ENCODE measurements at places on chromosomes 12 and 14.
A peak's percentile ranks its signal among the peaks of the same experiment; 100 is the strongest.

GRCh38 chr14:90552465-90553297 is 155.9 kb downstream of the CALM1 start:
- no peak for DNase-seq

- DNase-seq = no peak
Measured at GRCh38 chr14:61219256-61219655, 61.9 kb downstream of the TMEM30B start.

- no peak for DNase-seq
Measured at GRCh38 chr12:6382982-6383381, 980 bp upstream of the LTBR start.

GRCh38 chr12:96249196-96250118 is 55.3 kb downstream of the ELK3 start:
- no peak for DNase-seq

DNA sequence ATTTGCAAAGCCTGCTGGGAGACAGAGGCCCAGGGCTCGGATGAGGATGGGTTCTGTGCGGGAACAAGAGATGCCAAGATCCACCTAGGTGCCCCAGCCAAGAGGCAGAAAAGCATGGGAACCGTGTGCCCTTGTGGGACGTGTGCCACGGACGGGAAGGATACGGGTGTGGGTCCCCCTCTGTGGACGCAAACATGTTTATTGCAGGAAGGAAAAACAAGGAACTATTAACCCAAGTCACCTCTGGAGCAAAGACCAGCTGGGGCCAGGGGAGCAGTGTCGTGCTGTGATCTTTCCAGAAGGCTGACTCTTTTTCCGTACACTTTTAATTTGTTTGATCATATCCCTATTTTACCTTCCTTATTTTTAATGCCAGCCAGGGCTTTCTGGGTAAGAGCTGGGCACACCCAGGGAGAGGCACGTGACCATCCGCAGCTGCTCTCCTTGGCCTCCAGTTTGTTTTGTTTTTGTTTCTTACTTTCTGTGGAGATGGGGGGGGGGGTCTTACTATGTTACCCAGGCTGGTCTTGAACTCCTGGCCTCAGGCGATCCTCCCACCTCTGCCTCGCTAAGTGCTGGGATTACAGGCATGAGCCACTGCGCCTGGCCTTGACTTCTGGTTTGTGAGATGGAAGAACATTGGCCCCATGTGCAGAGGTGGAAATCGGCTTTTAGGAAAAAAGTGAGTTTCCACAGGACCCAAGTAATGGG is 20.7 kb downstream of the SCARB1 start:
- DNase-seq = no peak

DNA sequence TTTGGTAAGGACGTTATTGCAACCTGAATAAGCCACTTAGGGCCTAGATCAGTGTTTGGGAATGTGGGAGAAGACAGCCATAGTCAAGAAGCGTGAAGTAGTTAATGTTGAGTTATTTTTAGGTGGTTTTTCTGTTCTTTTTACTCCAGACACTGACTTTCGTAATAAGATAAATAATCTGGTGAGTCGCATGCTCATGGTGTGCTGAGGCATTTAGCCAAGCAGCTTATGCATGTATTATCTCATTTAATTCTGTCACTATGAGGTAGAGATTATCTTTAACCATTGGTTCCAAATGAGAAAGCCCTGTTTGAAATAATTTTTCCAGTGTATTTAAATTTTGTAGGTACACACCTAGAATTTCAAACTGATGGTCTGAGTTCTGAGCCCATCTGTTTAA is 67.3 kb downstream of the RCOR1 start:
- no peak for DNase-seq

DNA sequence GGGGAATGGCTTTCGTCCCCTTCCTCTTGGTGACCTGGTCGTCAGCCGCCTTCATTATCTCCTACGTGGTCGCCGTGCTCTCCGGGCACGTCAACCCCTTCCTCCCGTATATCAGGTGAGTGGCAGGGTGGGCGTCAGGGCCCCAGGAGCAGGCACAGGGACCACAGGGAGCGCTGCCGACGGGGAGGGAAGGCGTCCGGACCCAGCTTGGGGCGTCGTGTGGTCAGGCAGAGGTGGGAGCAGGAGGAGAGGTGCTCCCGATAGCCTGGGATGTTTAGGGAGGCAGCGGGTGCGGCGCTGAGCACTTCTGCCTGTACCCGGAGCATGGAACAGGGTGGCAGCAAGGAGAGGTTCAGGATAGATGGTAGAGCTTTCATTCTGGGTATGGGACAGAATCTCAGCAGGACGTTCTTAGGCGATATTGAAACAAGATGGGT is 444 bp downstream of the DRAM1 start:
- DNase-seq = no peak

DNA sequence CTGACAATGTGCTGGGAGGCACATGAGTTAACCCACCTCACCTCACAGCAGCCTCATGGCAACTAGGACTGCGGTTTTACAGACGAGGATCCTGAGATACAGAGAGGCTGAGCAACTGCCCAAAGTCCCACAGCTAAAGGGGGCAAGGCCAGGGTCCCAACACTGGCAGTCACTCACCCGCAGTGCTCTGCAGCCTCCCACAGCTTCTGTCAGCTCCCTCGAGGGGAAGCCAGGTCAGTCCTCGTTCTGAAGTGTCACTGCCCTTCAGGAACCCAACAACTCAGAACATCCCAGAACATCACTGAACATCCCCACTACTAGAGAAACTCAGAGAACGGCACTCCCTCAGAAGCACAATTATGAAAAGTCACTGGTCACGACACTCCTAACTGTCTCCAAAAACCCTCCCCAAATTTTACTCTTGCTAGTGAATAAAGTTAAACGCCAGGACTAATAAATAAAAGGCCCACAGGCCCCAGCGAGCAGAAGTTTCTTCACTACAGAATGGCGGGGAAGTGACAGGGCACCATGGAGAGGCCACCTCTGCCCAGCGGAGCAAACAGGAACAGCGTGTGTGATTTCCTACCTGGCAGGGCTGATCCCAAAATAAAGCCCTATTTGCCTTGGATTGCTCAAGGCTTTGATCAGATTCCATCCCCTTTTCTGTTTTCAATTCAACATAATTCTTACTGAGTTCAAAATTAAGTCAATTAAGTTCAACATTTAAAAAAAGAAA is 75.1 kb downstream of the TTC7B start:
- DNase-seq = no peak

- no peak for DNase-seq
Measured at GRCh38 chr12:130948751-130949150, 5.0 kb upstream of the ADGRD1 start.

DNA sequence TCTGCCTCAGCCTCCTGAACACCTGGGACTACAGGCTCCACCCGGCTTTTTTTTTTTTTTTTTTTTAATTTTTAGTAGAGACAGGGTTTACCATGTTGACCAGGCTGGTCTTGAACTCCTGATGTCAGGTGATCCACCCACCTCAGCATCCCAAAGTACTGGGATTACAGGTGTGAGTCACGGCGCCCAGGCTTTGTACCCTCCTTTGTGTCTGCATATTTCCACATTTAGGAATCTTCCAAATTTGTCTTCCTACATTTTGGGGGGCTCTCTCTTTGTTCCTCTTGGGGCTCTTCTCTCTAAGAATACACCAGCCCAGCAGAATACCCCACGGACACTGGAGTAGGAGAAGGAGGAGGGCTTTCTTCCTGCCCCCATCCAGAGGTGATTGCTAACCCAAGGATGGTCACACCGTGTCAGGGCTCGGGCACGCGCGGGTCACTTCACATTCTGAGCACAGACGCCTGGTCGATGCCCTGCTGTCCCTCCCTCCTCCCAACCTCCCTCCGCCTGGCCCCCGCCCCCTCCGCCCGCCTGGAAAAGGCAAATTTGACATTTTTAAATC is 2.1 kb upstream of the DNAJC22 start:
- no peak for DNase-seq

GRCh38 chr12:76274420-76275083 is 73.7 kb downstream of the BBS10 start:
- no peak for DNase-seq

DNA sequence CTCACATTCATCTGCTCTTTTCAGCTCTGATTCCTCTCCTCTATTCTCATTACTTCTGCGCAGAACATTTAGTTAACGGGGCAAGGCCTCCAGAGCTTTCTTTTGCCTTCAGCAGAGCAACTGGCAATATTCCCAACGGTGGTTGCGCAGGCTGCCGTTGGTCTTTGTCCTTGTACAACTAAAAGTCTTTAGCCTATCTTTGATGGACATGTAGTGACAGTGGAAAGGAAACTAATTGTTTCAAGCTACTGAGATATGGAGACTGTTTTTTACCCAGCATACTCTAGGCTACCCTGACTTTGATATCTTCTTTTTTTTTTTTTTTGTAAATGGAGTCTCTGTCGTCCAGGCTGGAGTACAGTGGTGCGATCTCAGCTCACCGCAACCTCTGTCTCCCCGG is 12.6 kb downstream of the R3HDM2 start:
- no peak for DNase-seq

DNA sequence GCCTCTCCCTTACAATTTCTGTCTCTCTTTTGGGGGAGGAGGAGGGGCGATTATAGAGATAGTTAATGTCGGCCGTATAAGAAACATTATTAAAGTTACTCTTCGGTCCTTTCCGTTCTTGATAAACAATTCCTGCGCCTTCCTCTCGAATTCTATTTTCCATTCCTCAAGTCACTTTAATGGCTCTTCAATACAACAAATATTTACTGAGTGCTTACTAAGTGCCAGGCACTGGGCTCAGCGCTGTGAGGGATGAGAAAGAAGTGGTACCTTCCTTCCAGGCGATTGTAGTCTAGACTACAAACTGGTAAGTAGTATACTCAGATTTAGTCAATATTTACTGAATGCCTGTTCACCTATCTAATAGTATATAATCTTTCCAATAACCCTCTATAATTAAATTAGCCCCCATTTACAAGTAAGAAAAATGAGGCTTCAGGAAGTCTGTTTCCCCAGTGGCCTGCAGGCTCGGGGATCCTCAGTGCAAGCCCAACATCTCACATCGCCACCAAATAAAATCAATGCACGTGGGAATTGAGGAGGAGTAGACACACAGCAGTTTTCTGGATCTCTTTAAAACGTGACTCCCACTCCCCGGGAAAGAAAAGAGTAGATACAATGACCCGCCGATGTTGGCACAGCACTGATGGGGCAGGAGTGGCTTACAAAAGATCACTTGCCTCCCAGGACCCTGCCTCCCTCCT is 589 bp upstream of the ZNF219 start:
- no peak for DNase-seq

- DNase-seq = no peak
Measured at GRCh38 chr14:92590176-92590575, 76.6 kb downstream of the RIN3 start.

GRCh38 chr12:45309836-45310626 is 94.1 kb downstream of the ANO6 start:
- no peak for DNase-seq

- DNase-seq = no peak
Measured at GRCh38 chr12:4243091-4243490, 30.5 kb upstream of the CCND2 start.

DNA sequence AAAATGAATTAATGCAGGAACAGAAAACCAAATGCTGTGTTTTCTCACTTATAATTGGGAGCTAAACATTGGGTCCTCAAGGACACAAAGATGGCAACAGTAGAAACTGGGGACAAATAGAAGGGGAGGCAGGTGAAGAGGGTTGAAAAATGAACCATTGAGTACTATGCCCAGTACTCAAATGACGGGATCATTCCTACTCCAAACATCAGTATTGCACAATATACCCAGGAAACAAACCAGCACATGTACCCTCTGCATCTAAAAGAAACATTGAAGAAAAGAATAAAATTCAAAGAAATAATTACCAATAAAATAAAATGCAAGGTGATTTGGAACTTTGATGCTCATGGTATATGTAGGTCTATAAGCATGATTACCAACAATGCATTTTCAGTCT is 110.8 kb downstream of the LMO3 start:
- no peak for DNase-seq

DNA sequence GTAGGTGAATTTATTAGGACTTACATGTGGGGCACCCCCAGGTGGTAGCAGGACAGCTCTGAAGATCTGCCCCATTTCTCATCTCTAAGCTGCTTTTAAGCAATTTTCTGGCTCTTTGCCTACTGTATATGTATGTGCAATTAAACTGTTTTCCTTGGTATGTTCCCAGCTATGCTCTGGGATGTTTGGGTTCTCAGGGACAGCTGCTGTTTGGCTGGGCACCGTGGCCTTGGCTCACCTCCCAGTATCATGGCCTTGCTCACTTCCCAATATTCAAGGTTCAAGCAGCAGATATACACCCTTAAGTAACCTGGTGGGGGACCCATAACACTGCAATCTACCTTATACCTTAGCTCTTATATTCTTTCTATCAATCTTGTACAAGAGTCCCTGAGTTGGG is 53.7 kb upstream of the KITLG start:
- no peak for DNase-seq

DNA sequence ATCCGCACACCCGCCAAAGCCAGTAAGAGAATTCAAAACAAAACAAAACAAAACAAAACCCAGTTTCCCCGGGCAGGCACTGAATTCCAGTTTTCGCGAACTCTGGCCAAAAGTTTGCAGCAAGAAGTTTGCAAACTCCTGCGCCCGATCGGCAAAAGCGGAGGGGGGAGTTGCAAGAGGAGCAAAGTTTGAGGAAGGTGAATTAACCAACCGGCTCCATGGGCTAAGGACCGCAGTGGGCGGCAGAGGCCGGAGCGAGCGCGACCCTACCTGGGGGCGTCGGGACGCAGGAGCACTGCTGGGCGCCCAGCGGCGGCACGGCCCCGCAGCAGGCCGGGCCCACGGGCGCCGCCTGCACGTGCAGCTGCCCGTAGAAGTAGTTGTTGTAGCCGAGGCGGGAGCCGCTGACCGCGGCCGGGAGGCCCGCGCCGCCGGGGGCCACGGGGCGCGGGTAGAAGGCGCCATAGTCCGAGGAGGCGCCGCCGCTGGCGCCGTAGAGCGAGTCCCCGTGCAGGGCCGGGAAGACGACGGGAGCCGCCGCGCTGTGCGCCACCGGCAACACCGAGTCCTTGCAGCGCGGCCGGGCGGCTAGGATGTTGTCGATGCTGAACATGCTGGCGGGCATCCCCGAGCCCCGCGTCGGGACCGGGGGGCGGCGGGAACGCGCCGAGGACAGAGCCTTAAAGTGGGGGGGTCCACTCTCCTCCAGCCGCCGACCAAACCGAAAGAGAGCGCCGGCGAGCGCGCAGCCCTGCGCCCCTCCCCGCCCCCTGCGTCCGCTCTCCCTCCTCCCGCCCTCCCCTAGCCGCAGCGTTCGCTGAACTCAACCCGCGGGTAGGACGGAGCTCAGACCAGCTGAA is at the start of gene GSC:
GSC (minus strand) TSS at position 723 of the 860 bp plus-strand sequence; CDS start at position 625, 98 bp downstream.
- peak; percentile 35 for DNase-seq

DNA sequence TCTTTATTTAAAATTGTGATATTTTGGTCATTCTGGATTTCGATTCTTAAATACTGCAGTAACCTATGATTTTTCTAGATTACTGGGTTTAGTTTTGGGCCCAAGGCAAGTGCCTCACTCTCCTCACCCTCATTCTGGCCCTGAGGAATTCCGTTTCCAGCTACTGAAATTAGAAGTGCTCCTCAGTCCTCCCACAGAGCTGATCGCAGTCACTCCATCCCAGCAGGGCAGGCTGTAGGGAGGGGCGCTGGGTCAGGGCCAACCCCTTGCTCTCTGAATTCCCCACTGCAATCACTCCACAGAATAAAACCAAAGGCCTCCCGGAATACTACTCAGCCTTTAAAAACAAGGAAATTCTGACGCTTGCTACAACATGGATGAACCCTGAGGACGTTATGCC is 66.5 kb upstream of the DIO3 start:
- no peak for DNase-seq

All from activated naive CD4-positive, alpha-beta T cell treated with anti-CD3 and anti-CD28 coated beads, Interleukin-2, amount 10 ng/mL, durations not matched to agents 7 days and 5 days (primary cell).